ENCODE measurements at places on chromosomes 5 and 9.
A peak's percentile ranks its signal among the peaks of the same experiment; 100 is the strongest.

- DNase-seq: no peak
Observed at GRCh38 chr5:176817841-176818377, 7.5 kb downstream of the UNC5A start.

DNA sequence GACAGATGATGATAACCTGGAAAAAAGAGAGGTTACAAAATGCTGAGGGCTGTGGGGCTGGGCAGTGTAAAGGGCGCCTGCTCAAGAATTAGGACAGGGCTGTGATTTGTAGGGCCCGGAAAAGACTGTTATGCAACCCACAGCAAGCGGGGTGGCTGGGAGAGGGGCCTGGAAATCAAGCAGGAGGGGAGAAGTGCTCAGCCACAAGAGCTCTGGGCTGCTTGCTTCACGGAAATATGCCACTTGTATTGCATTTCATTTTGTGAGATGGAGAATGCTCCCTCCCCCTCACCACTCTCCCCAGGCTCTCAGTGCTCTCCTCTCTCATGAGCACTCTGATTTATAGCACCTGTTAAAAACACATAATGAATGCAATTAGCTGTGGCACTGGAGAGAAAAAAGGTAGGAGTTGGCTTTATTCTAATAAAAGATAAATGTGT is 8.4 kb upstream of the HAND1 start:
- DNase-seq: peak; percentile 82

GRCh38 chr5:12284604-12285003 is 380.4 kb upstream of the CTNND2 start:
- DNase-seq: no peak

DNA sequence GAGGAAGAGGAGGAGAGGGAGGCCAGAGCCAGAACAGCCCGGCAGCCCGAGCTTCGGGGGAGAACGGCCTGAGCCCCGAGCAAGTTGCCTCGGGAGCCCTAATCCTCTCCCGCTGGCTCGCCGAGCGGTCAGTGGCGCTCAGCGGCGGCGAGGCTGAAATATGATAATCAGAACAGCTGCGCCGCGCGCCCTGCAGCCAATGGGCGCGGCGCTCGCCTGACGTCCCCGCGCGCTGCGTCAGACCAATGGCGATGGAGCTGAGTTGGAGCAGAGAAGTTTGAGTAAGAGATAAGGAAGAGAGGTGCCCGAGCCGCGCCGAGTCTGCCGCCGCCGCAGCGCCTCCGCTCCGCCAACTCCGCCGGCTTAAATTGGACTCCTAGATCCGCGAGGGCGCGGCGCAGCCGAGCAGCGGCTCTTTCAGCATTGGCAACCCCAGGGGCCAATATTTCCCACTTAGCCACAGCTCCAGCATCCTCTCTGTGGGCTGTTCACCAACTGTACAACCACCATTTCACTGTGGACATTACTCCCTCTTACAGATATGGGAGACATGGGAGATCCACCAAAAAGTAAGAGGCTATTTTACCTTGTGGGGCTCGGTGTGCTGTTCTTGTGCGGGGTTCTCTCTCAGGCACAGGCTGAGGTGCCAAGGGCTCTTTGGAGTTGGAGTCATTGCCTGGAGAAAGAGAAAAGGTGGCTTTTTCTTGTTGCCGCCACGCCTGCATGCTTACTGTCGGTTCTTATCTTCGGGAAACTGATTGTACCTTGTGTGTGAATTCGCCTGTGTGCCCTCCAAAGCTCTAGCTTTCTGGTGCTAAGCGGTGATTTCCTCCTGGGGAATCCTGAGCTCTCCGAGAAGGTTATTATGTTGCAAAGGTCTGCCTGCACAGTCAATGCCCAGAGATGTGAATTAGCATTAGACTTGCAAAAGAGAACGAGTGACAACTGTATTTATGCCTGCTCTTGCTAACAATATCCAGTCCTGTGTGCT is at the start of gene ISL1:
Gene ISL1, plus strand, starts transcription at position 318 of the 991 bp plus-strand sequence. Its CDS starts 224 bp downstream, at position 542.
- peak; percentile 94 for DNase-seq

GRCh38 chr5:150579462-150580400 is 60.7 kb upstream of the SYNPO start:
- DNase-seq: no peak

DNA sequence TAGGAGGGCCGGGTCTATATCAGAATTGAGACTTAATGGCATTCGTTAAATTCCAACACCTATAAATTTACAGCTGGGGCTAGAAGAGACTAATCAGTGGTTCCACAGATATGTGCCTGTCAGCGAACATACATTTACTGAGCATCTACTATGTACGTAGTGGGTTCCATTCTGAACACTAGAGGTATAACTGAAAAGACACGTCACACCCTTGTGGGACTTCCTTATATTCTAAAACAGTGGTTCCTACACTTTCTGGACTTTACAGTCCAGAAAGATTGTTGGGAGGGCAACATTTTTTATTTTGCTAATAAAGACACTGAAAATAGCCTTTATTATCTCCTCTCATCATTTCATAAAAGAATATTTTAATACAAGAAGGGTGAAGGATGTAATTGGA is 140.5 kb downstream of the SCAMP1 start:
- DNase-seq: no peak
